Stimulated activated CD8-positive, alpha-beta memory T cell treated with anti-CD3 and anti-CD28 coated beads, Interleukin-4, amount 100 ng/mL, for 1 hour (primary cell): ENCODE measurements at places on chromosomes 2 and 18.

DNA sequence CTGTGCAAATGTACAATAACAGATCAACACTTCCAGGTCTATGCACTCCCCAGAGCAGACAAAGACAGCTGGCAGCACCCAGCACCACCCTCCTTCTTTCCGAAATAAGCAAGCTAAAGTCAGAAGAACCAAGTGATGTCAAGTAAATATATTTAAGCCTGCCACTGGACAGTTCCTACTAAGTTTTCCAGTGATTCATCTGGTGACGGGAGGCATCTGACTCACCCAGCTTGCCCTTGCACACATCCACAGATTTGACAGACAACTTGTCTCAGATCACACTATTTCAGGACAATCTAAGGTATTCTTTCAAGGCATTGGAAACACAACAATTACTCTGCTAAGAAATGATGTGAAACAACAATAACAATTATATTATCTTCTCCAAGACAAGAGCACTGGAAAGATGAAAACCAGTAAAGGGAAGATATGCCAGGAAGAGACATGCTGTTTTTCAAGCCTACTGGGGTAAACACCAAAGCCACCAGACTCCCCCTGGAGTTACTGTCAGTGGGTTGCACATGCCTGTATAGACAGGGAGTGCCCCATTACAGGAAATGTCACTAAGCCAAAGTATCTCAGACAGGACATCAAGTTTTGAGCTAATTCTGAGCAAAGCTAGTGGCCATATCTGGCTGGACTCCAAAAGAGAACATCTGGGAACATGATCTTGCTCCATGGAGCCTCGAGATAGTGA is 287.9 kb upstream of the KLHL29 start:
- no peak for DNase-seq

DNA sequence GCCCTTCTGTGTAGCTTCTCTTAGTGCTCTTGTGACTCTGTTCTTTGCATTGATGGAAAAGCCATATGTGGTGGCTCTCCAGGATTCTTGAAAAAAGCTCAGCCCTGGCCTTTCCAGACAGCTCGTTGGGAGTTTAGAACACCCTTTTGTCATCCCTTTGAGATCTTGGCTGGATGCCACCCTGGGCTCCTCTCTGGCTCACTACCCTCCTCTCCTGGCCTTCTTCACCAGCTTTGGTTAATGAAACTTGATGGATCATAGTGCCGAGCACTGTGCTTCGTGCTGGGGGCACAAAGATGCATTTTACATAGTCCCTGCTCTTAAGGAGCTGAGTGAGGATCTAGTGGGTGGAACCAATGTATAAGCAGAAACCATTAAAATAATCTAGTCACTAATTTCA is 15.6 kb upstream of the FHOD3 start:
- DNase-seq: no peak

GRCh38 chr2:207504513-207505170 is 25.1 kb upstream of the CREB1 start:
- DNase-seq: no peak

DNA sequence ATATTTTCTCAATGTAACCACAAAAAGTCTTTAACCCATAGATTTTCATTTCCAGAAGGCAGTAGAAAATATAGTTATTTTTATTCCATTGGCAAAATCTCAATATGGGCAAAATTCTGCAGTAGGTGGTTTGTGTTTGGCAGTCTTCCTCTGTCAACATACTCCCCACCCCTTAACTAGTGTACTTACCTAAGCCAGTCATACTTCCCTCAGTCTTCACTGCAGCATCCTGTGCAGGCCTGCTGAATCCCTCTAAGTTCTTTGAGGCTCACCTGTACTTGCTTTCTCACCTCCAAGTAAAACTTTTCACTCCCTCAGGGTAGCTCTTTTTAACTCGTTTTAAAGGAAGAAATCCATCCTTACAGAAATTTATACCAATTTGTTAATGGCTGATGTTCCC is 6.8 kb downstream of the CARF start:
- no peak for DNase-seq

DNA sequence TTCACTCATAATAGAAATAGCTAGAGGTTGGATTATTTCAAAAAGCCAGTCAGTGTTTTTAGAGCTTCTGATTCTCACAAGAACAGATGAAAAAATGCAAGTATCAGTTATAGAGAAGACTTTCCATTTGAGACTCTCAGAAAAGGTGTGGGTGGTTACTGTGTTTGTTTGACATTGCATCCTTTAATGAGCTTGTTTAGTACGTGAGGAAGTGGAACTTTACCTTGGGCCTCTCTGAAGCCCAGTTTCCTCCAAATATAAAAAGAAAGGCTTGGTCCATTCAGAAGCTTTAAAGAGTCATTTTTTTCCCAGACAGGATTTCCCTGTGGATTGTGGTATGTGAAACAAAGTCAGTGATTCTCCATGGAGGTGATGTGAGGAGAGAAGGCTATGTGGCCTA is 89.9 kb upstream of the RANBP2 start:
- no peak for DNase-seq

DNA sequence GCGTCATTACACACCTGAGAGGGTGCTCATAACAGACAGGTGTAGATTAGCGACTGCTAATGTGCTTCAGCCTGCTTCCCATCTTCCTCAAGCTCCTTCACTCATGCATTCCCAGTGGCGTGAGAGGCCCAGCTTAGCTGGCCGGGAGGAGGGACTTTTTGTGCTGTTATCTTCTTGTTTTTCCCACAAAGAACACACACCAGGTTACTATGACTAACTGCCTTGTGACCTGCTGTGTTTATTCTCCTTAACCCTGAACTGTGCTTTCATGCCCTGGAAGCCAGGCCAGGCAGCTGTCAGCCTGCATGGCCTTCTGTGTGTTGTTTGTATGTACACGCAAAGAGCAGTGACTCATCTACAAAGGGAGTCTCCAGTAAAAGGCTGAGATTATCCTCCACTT is 143.8 kb downstream of the PIEZO2 start:
- no peak for DNase-seq

DNA sequence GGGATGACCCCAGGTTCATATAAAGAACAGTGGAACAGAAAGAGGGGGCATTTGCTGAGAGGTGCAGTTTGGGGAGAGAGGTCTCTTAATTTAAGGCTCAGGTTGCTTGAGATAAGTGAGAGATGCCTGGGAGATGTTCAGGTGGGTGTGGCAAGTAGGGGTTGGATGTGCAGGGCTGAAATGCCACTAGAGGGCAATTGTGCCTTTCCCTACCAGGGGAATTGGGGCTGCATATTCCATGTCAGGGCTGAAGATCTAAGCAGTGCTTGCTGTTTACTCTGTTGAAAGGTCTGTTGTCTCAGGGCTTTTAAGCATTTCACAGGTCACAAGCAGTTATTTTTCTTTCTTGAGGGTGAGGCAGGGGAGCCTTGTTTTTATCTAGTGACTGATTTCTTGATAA is 7.8 kb downstream of the CCDC85A start:
- DNase-seq: no peak

GRCh38 chr2:149329489-149330126 is 779 bp upstream of the LYPD6 start:
- no peak for DNase-seq

- no peak for DNase-seq
Observed at GRCh38 chr2:119415630-119416029, 16.0 kb upstream of the TMEM37 start.

- DNase-seq: no peak
Observed at GRCh38 chr2:227617316-227618230, at the start of gene SCYGR4. Gene SCYGR4 (plus strand): TSS chr2:227617498. CDS start chr2:227617498, 0 bp downstream.

GRCh38 chr18:5515011-5515784 is 28.6 kb downstream of the EPB41L3 start:
- no peak for DNase-seq

GRCh38 chr2:209553913-209554312 is 130.1 kb downstream of the MAP2 start:
- no peak for DNase-seq

- no peak for DNase-seq
Observed at GRCh38 chr2:112881217-112881985, 29.6 kb upstream of the IL37 start.

DNA sequence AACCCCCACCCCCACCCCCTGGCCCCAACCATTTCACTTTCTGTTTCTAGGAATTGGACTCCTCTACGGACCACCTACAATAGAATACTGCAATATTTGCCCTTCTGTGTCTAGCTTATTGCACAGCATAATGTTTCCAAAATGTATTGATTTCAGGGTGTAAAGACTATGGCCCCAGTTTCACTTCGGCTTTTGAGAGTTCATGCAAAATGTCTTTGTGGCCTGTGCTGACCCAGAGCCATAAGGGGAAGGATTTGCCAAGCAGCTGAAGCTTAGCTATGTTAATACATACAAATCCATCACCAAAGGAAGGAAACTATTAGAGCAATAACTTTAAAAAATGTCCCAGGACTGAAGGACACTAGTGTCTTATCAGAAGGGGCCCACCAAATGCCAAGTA is 11.2 kb upstream of the ATP9B start:
- no peak for DNase-seq

DNA sequence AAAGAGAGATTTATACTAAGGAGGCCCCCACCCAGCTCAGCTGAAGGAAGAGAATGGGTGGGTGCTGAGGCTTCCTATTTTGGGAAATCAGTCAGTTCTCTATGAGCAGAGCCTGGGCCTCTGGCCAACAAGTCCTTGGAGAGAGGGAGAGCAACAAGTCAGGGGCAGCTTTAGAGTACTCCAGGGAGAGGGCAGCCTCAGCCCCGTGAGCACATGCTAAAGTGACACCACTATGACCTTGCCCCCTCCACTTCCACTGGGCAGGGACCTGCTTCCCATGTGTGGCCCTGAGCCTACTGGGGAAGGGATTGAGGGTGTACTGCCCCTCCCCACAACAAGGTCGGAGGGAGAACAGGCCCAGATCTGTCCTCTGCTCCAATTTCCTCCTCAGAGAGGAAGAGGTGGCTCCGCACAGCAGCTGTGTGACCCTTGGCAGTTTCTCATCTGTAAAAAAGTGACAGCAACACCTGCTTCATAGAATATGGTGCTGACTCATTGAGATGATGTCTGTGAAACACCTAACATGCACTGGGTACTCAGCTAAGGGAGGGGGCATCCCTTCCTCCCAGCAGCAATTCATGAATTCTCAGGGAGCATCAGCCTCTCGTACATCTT is 72.9 kb downstream of the CLHC1 start:
- DNase-seq: no peak

DNA sequence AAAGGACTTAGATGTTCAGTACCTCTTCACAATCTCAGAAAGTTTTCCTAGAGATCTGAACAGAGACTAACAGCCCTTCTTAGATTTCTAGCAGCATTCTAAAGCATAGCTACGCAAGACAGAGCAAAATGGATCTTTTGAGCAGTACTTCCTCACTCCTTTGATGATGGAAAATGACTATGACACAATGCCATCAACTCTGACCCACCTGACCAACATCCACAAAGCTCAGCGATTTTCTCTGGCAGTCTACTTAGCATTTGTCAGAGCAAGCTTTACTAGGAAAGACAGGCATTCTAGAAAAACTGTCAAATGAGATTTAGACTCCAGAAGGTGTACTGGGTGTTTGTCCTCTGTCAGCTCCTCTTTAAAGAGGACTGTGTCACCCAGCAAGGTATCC is 180.9 kb upstream of the ACVR2A start:
- DNase-seq: no peak

DNA sequence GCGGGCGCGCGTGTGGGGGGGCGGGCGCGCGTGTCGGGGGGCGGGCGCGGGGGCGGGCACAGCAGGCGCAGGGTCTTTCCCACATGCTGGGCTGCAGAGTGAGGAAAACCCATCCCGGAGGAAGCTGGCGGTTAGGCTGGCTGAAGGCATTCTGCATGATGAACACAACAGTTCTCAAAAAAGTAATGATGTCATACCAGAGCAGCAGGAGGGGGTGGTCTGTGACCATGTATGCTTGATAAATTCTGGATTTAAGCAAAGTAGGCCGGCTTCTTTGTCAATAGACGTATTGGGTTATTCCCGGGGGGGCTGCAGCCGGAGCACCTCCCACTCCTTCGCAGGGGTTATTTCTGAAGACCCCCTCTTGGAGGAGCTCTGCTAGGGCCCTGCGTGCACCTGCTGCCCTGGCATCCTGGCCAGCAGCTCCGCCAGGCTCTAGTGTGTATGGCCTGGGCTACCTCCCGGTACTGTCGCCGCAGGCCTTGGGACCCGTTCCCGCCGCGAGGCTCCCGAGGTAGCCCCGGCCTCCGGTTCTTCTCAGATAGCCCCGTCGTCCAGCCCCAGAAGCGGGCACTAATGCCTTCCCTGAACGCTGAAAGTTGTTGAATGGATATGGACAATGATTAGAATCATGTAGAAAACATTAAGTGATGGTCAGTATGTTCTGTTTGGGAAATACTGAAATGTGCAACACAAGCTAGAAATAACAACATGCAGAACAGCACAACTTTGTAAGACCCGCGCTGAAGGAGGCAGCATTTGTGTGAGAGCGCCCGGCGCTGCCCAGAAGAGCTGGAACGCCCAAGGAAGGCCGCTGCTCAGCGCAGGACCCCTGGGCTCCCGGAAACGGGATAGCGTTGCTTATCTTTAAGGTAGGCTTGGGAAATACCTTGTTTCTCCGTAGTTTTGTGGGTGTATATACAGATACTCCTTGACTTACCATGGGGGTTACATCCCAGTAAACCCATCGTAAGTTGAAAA is 101.4 kb upstream of the RAB6C start:
- DNase-seq: no peak

DNA sequence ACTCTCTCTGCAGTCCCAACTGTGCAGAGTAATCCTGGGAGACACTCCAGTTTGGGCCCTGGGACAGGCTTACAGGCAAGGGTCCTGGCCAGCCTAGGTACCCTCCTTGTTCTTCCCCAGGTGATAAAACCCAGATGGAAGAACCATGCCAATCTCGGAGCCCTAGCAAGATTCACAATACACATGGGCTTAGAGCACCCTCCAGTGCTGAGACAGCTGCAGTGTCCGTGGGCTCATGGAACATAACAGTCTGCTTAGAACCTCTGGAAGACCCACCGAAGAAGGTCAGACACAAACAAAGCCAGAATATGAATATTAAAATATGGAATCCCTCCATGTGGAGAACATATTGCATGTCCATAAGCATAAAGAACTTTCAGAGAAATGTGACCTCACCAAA is 568.1 kb downstream of the KCNJ3 start:
- no peak for DNase-seq

- no peak for DNase-seq
Observed at GRCh38 chr2:162298669-162299335, 19.7 kb downstream of the IFIH1 start.

- no peak for DNase-seq
Observed at GRCh38 chr2:235634435-235635158, 140.8 kb downstream of the AGAP1 start.
